Astrocyte of the spinal cord (primary cell): ENCODE measurements at places on chromosomes 12 and 14.

- no peak for DNase-seq
These were observed 89.0 kb upstream of the BCL11B start for GRCh38 chr14:99360774-99361595.

GRCh38 chr12:125303337-125303736 is 238.1 kb downstream of the AACS start:
- no peak for DNase-seq

DNA sequence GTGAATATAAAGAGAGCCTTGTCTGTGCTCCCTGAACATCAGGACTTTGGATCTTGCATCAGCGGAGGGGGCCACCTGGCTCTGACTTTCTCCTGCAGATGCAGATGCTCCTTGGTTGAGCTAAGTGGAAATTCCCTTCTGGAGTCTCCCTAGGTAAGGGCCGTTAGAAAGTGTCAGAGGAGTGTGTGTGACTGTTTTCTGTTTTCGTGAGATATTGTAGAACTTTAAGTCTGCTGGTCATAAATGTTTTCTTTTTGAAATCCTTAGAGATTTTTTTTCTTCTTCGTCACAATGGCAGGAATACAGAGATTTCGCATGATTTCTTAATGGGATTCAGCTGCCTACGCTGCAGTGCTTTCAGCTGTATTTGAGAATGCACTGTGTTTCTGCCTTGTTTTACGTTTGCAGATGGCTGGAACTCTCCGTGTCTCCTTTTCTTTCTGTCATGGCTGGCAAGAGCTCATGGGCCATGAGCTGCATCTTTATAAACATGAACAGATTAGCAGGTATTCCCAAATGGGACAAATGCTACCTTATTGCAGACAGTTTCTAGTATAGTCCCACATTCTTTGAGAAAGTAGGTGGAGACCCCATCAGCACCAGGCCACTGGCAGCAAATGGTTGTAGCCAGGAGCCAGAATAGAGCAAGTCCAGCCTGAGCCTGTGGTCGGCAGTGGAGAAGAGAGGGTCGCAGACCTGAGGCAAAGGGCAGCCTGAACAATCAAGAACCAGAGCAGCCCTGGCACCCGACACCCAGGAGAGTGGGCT is 76.2 kb upstream of the FRMD6 start:
- DNase-seq, result no peak

- DNase-seq, result no peak
These were observed 39.8 kb downstream of the CATSPERB start for GRCh38 chr14:91692075-91692474.

- no peak for DNase-seq
These were observed 3.5 kb upstream of the HIGD1C start for GRCh38 chr12:50948798-50949197.

DNA sequence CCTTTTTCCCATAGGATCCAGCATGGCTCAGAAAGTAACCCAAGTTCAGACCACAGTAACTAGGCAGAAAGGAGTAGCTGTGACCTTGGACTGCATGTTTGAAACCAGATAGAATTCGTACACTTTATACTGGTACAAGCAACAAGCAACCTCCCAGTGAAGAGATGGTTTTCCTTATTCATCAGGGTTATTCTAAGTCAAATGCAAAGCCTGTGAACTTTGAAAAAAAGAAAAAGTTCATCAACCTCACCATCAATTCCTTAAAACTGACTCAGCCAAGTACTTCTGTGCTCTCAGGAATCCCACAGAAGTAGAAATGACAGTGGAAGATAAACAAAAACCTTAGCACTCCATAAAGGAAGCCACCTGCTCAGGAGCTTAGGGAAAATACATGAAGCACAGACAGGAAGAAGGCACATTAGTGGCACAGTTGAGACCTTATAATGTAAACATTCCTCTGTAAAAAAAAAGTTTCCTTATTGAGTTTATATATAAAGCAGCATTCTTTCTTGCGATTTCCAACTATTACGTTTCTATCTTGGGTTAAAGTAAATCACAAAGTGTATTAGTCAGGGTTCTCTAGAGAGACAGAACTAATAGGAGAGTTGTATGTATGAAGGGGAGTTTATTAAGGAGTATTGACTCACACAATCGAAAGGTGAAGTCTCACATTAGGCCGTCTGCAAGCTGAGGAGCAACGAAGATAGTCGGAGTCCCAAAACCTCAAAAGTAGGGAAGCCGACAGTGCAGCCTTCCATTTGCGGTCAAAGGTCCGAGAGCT is 398.4 kb downstream of the DAD1 start:
- peak; percentile 95 for DNase-seq

- DNase-seq, result no peak
These were observed 43.2 kb downstream of the GALNT4 start for GRCh38 chr12:89481213-89481914.

GRCh38 chr12:44098786-44099185 is 262.9 kb downstream of the TMEM117 start:
- DNase-seq, result no peak

DNA sequence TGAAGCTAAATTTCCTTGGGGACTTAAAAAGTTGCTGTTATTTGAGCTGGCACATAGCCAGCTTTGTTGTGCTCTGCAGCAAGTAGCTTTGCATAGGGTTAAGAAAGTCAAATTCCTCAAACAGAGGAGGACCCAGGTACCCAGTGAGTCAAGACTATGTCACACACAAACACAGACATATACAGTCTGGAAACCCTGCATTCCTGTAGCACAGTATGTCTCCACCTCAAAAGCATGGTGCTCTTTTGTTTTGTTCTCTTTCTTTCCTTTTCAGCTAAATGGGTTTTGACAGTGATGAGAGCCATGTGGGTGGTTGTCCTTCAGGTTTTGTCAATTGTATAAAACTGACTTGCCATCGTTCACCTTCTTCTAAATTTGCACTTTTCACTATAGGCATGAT is 179.6 kb upstream of the DIO2 start:
- DNase-seq, result peak; percentile 71

- DNase-seq, result no peak
These were observed 8.7 kb upstream of the EML1 start for GRCh38 chr14:99784508-99784907.

GRCh38 chr12:4742416-4742970 is 22.3 kb downstream of the GALNT8 start:
- DNase-seq, result no peak

- peak; percentile 97 for DNase-seq
These were observed 33.9 kb upstream of the CDK17 start for GRCh38 chr12:96434107-96434506.

DNA sequence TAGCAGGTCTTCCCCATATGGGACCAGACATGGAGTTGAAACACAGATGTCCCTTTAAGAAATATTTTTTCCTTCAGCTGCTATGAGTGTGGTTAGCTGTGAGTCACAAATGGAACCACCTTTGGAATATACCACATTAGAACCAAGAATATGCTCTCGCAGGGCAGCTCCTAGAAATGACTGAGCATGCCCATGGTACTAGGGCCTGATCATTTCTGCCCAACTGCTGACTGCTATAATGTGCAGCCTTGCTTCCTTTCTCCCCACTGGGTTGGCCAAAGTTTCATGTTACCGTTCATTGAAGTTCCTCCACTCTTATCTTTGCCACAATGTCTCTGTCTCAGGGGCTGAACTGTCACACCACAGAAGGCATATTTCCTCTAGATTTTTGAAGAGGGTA is 1074.6 kb downstream of the FLRT2 start:
- peak; percentile 1 for DNase-seq

DNA sequence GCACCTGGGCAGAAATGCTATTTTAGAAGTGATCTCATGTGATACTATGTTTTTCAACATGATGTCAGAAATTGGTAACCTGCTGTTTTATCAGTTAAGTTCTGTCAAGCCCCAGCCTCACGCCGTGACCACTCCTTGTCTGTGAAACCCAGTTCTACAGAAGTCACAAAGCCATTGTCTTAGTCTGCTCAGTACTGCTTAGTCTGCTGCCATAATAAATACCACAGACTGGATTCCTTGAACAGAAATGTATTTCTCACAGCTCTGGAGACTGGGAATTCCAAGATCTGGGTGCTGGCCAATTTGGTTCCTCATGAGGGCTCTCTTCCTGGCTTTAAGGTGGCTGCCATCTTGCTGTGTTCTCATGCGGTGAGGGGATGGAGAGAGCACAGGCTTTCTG is 176.9 kb downstream of the PRKCH start:
- peak; percentile 40 for DNase-seq
